H1 (cell line): ENCODE measurements at places on chromosomes 2 and 18.

DNA sequence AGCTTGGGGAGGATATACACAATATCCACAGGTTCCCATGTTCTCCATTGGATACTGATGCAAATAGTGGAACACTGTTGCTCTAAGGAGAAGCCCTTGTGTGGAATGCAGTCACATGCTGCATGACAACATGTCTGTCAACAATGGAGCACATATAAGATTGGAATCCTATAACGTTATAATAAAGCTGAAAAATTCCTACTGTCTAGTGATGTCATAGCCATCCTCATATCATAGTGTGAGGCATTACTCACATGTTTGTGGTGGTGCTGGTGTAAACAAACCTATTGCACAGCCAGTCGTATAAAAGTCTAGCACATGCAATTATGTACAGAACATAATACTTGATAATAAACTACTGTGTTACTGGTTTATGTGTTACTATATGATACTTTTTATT is 394.7 kb downstream of the FBXO15 start:
- H3K4me1 ChIP-seq = no peaks in the 10 kb centered on the region
- DNase-seq = no peak
- no peak overlapping the region for H3K4me3 ChIP-seq
- no peak overlapping the region for H3K27ac ChIP-seq
- H3K27me3 ChIP-seq = no peaks in the 10 kb centered on the region

DNA sequence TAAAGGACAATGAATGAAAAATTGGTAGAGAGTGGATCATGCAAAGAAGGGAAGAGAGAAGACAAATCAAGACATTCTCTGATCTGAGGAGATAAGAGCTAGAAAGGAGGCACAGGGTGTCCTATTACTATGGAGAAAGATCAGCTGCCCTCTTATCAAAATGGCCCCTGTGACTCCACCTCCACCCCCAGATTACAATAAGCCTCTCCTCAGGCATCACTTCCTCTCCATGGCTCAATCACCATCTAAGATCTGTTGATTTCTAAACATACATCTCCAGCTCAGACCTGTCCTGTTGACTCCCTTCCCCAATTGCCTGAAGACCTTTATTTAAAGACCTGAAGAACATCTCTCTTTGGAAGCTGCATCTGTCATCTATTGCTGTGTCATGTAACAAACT is 43.2 kb downstream of the SP100 start:
- H3K27me3 ChIP-seq = no peaks in the 10 kb centered on the region
- no peaks in the 10 kb centered on the region for H3K36me3 ChIP-seq
- H3K4me3 ChIP-seq = no peak overlapping the region
- H3K4me1 ChIP-seq = peaks cover 14% of the 10 kb centered on the region
- no peak overlapping the region for H3K27ac ChIP-seq
- DNase-seq = no peak

GRCh38 chr2:173952267-173953046 is 12.7 kb downstream of the SP3 start:
- H3K4me3 ChIP-seq = no peak overlapping the region
- peaks cover 6% of the 10 kb centered on the region for H3K36me3 ChIP-seq
- H3K4me1 ChIP-seq = no peaks in the 10 kb centered on the region
- DNase-seq = no peak
- no peaks in the 10 kb centered on the region for H3K27me3 ChIP-seq

GRCh38 chr2:22604136-22604535 is 780.8 kb upstream of the KLHL29 start:
- DNase-seq = no peak
- no peaks in the 10 kb centered on the region for H3K36me3 ChIP-seq
- no peak overlapping the region for H3K4me3 ChIP-seq

DNA sequence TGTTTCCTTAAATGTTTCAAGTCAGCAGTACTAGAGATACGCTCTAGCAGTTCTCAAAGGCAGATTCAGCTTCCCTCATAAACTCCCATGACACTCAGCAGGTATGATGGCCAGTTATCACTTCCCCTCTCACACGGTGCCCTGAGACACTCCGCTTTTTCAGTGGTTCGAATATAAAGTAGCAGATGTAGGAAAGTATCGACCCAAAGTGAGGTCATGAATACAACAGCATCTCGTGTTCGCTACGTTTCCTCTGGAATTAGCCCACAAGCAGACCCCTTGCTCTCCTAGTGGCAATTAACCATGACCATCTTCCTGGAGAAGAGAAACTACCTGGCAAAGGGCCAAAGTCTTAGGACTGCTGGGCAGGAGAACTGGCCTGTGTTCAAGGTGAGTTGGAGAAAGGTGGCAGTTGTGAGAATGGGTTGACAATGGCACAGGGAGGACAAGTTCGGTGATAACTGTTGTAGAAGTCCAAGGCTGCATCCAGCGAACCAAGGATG is 9.3 kb upstream of the AGBL5 start:
- no peak overlapping the region for H3K4me3 ChIP-seq
- H3K27me3 ChIP-seq = no peaks in the 10 kb centered on the region
- H3K4me1 ChIP-seq = no peaks in the 10 kb centered on the region
- peaks cover 32% of the 10 kb centered on the region for H3K36me3 ChIP-seq

DNA sequence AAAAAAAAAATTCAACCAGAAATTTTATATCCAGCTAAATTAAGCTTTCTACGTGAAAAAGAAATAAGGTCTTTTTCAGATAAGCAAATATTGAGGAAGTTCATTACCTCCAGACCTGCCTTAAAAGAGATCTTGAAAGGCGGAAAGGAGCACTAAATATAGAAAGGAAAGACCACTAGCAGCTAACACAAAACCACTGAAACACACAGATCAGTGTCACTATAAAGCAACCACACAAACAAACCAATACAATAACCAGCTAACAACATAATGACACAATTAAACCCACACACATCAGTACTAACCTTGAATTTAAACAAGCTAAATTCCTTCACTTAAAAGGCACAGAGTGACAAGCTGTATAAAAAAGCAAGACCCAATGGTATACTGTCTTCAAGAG is 958.3 kb downstream of the TSN start:
- no peaks in the 10 kb centered on the region for H3K36me3 ChIP-seq
- DNase-seq = no peak
- H3K4me3 ChIP-seq = no peak overlapping the region
- H3K4me1 ChIP-seq = no peaks in the 10 kb centered on the region
- H3K27ac ChIP-seq = no peak overlapping the region

- no peak for DNase-seq
- no peak overlapping the region for H3K4me3 ChIP-seq
- H3K4me1 ChIP-seq = peaks cover 4% of the 10 kb centered on the region
- no peaks in the 10 kb centered on the region for H3K27me3 ChIP-seq
- H3K27ac ChIP-seq = no peak overlapping the region
Observed at GRCh38 chr2:138536302-138536701, 34.7 kb downstream of the SPOPL start.

- DNase-seq = no peak
- H3K4me1 ChIP-seq = peaks cover 27% of the 10 kb centered on the region
- no peaks in the 10 kb centered on the region for H3K36me3 ChIP-seq
- H3K4me3 ChIP-seq = no peak overlapping the region
Observed at GRCh38 chr18:13447621-13448334, 229.2 kb downstream of the LDLRAD4 start.

DNA sequence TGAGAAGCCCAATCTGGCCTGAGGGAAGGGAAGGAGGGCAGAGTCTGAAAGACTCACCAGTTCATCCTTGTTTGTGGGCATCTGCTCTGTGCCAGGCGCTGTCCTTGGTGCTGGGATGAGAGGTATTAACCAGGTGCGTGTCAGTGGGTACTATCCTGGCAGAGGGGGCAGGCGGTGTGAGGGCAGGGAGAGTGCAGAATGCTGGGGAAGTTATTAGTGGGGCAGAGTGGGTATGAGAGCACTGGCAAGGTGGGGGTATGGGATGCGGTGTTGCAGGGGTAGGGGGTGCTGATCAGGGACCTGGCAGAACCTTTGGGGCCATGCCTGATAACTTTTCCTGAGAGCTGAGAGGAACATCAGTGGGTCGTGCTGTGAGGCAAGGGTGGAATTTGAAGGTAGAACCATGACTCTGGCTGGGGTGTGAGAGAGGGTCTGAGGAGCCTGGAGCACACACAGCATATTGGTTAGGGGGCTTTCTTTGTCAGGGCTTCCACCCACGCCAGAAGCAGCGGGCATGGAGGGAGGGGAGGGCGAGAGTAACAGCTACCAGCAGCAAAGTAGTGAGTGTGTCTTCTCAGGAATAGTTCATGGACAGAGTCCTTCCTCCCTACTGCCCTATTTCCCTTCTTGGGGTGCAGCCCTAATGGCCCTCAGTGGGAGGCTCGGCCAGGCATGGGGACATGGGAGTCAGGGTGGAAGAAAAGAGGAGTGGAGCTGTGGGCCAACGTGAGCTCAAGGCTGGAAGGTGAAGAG is 290.7 kb downstream of the CYP26B1 start:
- no peaks in the 10 kb centered on the region for H3K4me1 ChIP-seq
- no peak overlapping the region for H3K4me3 ChIP-seq
- no peaks in the 10 kb centered on the region for H3K36me3 ChIP-seq

GRCh38 chr2:197073701-197074433 is 147.4 kb upstream of the PGAP1 start:
- H3K27ac ChIP-seq = no peak overlapping the region
- no peaks in the 10 kb centered on the region for H3K4me1 ChIP-seq
- DNase-seq = no peak
- H3K4me3 ChIP-seq = no peak overlapping the region
- H3K36me3 ChIP-seq = no peaks in the 10 kb centered on the region
- no peaks in the 10 kb centered on the region for H3K27me3 ChIP-seq

GRCh38 chr2:219369447-219369861 is 18.3 kb downstream of the DNPEP start:
- no peaks in the 10 kb centered on the region for H3K27me3 ChIP-seq
- H3K36me3 ChIP-seq = peaks cover 2% of the 10 kb centered on the region; the same call in 1 of the 2 replicates
- H3K4me3 ChIP-seq = no peak overlapping the region
- no peak overlapping the region for H3K27ac ChIP-seq
- H3K4me1 ChIP-seq = no peaks in the 10 kb centered on the region
- DNase-seq = no peak

GRCh38 chr2:200172521-200172920 is 134.0 kb upstream of the SPATS2L start:
- no peak overlapping the region for H3K27ac ChIP-seq
- no peak for DNase-seq
- H3K27me3 ChIP-seq = no peaks in the 10 kb centered on the region
- H3K36me3 ChIP-seq = no peaks in the 10 kb centered on the region
- no peaks in the 10 kb centered on the region for H3K4me1 ChIP-seq

GRCh38 chr2:156818221-156818620 is 382.0 kb downstream of the GPD2 start:
- no peaks in the 10 kb centered on the region for H3K4me1 ChIP-seq
- H3K27ac ChIP-seq = no peak overlapping the region
- H3K27me3 ChIP-seq = no peaks in the 10 kb centered on the region
- H3K36me3 ChIP-seq = no peaks in the 10 kb centered on the region
- DNase-seq = no peak
- no peak overlapping the region for H3K4me3 ChIP-seq

DNA sequence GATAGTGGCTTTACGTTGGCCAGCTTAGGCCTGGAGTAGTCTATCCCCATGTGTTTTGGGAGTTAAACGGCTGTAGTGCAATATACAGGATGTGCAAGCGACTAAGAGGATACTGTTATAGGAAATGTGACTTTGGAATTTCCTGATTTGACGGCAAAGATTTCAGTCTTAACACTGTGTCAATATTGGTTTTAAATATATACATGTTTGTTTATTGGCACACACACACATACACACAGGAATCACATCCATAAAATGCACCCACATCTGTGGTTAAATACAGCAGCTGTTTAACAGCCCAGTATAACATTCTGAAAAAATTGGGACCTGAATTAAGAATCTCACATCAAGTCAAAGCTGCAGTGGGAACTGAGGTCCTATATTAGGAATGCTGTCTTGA is 347.1 kb downstream of the TXNL1 start:
- no peaks in the 10 kb centered on the region for H3K27me3 ChIP-seq
- DNase-seq = no peak
- H3K36me3 ChIP-seq = no peaks in the 10 kb centered on the region
- H3K4me1 ChIP-seq = no peaks in the 10 kb centered on the region
- no peak overlapping the region for H3K4me3 ChIP-seq

DNA sequence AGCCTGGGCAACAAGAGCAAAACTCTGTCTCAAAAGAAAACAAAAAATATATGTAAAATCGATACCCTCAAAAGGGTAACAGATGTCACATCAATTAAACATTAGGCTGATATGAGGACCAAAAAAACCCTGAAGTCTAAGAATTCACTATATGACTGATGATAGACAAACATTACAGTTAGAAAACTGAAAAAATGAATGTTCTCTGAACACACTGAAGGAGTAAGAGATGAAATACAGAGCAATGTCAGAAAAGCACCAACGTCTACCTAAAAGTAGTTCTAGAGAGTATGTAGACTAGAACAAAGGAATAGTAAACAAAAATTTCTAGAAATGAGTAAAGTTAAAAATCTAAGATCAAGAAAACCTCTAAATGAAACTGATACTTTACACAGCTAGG is 81.9 kb downstream of the SLC66A3 start:
- no peaks in the 10 kb centered on the region for H3K27me3 ChIP-seq
- no peak for DNase-seq
- H3K36me3 ChIP-seq = no peaks in the 10 kb centered on the region
- H3K27ac ChIP-seq = no peak overlapping the region
- no peak overlapping the region for H3K4me3 ChIP-seq

- no peak overlapping the region for H3K27ac ChIP-seq
- peaks cover 5% of the 10 kb centered on the region; the same call in 1 of the 2 replicates for H3K4me1 ChIP-seq
- no peaks in the 10 kb centered on the region for H3K36me3 ChIP-seq
Observed at GRCh38 chr2:16507655-16508489, 157.8 kb downstream of the CYRIA start.

- H3K4me1 ChIP-seq = no peaks in the 10 kb centered on the region
- no peaks in the 10 kb centered on the region for H3K27me3 ChIP-seq
- DNase-seq = no peak
- H3K4me3 ChIP-seq = no peak overlapping the region
- no peak overlapping the region for H3K27ac ChIP-seq
Observed at GRCh38 chr2:241168366-241168765, 18.1 kb downstream of the PPP1R7 start.

DNA sequence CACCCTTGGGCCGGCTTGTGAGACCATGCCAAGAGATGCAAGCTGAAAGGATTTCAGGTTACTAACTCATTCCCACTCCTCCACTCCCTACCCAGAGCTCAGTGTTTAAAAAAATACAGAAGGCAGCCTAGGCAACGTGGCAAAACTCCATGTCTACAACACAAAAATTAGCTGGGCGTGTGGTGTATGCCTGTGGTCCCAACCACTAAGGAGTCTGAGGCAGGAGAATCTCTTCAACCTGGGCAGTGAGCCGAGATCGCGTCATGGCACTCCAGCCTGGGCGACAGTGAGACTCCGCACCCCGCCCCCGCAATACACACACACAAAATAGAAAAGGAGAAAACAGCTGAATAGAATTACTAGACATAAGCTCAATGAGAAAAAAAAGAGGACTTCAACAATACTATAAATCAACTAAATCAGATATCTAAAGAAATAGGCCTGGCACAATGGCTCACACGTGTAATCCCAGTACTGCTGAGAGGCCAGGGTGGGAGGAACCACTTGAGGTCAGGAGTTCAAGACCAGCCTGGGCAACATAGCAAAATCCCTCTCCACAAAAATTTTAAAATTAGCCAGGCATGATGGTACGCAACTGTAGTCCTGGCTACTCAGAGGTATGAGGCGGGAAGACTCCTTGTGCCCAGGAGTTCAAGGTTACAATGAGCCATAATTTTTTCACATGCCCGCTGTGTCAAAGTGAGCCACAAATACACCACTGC is 10.1 kb downstream of the IWS1 start:
- no peaks in the 10 kb centered on the region for H3K27me3 ChIP-seq
- H3K4me1 ChIP-seq = peaks cover 12% of the 10 kb centered on the region
- peaks cover 22% of the 10 kb centered on the region; the same call in 1 of the 2 replicates for H3K36me3 ChIP-seq
- no peak overlapping the region for H3K4me3 ChIP-seq
- H3K27ac ChIP-seq = no peak overlapping the region
